ENCODE measurements at places on chromosomes 1 and 21.

DNA sequence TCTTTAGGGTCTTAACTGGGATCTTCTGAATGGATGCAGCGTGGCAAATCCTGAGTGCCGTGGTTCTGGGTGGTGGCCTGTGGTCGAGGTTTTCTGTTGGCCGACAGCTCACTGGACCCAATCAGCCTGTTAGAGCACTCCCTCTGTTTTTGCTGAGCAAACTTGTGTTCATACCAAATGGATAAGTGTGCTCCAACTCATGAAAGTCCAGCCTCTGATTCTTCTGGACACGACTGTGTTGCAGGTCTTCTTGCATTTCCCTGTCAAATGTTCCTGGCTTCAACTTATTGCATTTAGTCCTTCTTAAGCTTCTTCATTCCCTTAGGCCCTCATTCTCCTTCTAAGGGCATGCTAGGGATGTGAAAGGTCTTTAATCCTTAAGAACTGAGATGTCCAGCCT lies 63.7 kb downstream of the AJAP1 start:
- DNase-seq: no peak

- DNase-seq: no peak
Observed at GRCh38 chr21:42384989-42385388, 10.9 kb downstream of the TMPRSS3 start.

DNA sequence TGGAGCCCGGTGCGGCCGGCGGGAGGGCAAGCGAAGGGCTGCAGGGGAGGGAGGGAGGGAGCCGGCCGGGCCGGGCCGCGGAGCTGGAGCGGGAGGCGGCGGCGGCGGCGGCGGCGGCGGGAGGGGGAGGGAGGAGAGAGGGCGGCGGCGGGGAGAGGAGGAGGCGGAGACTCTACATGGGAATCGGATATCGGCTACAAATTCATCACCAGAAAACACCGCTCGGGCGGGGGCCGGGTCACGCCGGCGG lies at the start of gene AKT3:
Gene AKT3, minus strand, starts transcription at position 42 of the 250 bp plus-strand sequence. CDS start 7,073 bp downstream, outside the sequence.
- no peak for DNase-seq

GRCh38 chr21:35838987-35839763 lies 221.2 kb downstream of the SETD4 start:
- no peak for DNase-seq

GRCh38 chr21:26840912-26841311 lies 4.3 kb downstream of the ADAMTS1 start:
- no peak for DNase-seq

DNA sequence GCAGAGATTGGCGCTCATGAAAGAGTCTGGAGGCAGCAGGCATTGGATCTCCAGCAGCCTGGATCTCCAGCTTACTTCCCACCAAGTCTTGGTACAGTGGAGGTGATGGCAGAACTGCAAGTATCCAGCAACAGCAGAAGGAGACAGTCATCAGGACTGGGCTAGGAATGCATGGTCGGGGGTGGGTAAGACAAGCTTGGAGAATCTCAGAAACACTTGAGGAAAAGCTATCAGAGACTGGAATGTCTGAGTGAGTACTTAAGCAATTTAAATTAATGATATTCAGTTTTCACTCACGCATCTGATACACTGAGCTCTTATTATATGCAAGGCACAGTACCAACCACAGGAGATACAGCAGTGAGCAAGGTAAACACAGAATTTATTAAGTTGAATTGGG lies 9.8 kb downstream of the TMEM35B start:
- no peak for DNase-seq

Measured in ELF-1 (cell line).